Putamen (tissue), 1 donor: ENCODE measurements at places on chromosomes 3 and 15.

DNA sequence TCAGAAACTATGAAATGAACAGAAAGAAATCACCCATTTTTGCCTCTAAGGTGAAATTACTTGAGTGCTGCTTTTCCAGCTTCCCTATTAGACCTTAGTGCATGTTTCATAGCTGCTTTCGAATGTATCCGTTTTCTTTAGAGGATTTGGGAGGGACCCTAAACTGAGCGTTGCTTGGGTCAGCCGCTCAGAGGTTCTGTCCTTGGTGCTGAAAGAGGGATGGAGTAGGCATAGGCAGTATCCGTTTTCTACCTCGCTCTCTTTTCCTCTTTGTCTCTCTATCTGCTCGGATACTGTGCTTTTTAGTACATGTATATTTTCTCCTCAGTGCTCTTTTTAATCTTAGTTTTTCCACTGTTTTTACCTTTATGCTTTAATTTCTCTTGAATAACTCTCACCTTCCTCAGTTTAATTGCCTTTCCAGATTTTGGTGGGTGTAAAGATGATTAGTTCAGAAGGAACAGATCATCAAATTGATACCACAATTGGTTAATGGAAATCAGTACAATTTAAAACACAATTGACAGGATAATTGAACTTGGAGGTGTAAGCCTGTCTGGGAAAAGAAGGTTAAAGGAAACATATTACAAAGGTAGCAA lies at the start of gene DRD3:
DRD3 (minus strand) TSS at position 283 of the 599 bp plus-strand sequence. CDS start 7,060 bp downstream, outside the sequence.
- DNase-seq, result peak; percentile 54

GRCh38 chr3:29639578-29640290 lies 358.9 kb downstream of the RBMS3 start:
- DNase-seq, result no peak

- no peak for DNase-seq
These were observed 44.8 kb downstream of the KBTBD12 start for GRCh38 chr3:127959873-127960272.

DNA sequence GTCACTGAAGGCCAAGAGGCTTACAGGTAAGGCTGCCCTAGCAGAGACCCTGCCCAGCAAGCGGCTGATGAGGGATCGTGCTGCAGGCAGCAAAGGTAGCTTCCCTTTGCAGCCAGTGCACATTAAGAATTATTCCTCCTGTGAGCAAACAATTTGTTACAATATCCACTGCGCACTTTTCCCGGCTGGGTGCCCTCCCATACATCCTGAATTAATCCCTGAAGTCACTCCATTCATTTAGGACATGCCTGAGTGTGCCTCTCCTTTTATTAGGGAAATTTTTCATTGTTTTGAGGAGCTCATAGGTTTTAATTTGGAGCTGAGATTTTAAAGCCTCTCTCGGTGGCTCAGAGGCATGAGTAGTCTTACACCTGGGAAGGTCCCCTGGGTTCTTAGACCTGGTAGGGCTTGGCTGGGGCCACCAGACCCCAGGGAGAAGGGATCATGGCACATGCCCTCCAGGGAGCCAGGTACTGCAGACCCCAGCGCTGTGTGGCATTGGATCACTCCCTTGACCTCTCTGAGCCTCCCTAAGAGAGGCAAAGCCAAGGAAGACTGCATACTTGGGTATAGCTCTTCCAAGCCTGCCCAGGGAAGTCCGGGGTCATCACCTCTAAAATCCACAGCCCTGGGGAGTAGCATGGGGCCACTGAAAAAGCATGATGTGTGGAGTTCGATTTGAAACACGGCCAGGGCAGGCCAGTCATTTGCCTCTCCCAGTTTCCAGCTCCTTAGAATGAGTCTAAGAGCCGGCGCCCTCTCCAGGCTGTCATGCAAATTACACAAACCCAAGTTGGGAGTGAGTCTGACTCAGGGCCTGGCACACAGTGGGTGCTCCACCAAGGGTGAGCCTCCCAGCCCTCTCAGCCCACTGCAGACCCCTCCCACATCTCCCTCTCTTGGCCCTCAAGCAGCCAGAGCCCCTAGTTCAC lies 151.9 kb upstream of the LINGO1 start:
- DNase-seq, result no peak

DNA sequence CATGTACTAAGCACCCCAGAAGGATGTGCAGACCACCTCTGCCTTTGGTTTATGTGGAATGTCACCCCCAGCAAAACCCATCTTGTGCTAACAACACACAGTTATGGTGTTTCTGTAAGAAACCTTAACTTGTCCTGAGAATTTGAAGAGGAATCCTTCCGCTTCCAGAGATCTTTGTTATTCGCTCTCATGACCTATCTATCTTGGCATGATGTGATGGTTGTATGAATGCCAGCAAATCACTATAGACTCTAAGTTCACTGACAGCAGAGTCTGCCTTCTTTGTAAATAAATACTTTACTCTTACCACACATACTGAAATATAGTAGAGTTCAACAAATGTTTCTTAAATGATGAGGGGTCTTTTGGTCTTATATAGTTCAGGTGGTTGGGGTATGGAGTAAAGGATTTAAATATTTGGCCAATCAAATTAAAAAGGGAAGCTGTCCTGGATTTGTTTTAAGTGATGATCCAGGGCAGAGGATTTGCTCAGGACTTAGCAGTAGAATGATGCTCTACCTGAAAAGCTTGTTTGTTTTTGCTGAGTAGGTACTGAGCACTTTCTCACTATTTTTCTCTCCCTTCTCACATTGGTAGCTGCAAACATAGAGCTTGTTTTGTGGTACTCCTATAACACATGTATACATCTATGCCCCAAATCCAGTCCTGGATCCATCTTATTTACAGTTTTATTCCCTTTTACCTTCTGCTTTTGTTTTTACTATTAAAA lies 27.9 kb upstream of the RTP1 start:
- no peak for DNase-seq

DNA sequence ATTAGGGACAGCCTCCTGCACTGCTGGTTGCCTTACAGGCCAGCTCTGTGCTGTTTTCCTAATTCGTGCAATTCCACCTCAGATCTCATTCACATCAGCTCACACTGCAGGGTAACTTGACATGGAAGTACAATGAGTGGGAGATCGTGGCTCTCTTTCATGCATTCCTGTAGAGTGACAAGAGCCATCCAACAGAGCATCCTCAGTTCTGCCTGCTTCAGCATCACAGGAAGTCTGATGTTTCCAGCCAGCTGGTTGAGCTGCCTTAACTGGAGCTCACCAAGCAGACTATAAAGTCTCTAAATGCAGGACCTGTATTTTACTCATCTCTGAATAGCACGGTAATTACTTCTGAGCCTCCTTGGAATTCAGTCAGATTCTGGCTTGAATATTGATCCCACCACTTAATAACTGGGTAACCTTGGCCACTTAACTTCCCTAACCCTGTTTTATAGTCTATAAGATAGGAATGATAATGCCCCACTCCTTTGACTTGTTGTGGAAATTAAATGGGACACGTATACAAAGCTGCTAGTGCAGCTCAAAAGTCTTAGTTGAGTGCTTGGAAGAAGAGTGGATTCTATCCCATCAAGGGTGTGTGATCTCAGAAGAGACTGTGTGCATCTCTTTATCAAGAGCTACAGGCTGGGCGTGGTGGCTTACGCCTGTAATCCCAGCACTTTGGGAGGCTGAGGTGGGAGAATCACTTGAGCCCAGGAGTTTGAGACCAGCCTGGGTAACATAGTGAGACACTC lies 1.4 kb upstream of the DIS3L start:
- no peak for DNase-seq

DNA sequence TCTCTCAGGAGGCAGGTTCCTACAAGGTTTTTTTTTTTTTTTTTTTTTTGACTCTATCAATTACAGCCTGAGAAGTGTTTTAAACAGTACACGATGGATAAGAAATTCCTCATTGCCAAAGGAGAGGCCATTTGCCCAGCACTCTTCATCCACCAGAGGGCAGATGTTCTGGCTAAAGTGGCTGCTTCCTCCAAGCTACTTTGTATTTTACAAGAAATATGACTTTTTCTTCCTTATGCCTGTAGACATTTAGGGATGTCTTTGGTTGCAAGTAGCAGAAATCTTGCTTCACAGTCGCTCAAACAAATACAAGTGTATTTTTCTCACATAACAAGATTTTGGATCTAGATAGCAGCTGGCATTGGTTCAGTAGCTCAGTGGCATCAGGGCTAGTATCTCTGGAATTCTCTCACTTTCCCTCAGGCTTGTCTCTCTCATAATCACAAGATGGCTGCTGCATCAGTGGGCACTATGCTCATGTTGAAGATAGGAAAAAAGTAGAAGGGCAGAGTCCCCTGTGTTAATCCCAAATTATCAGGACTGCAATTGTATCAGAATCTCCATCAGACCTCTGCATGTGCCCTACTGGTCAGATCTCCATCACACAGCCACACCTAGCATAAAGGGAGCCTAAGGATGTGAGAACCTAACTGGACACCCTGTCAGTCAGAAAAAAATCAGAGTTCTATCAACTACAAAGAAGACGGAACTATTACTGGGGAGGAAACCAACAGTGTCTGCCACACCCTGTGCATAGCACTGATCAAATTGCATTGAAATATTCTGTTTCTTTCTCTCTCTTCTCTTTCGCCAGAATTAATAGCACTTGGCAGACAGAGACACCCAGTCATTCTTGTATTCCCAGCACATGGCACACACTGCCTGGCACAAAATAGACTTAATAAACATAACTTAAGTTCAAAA lies 138.9 kb upstream of the COL8A1 start:
- no peak for DNase-seq

- no peak for DNase-seq
These were observed 184.2 kb downstream of the GREM1 start for GRCh38 chr15:32901995-32902394.

DNA sequence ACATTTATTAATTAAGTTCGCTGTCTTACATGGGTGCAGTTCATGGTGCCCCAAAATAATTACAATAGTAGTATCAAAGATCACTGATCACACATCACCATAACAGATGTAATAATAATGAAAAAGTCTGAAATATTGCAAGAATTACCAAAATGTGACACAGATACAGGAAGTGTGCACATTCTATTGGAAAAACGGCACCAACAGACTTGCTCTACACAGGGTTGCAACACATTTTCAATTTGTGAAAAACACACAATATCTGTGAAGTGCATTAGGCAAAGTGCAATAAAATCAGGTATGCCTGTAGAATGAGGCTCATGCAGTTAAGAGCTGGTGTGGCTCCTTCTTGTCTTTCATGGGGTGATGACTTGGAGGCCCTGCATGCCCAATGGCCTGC lies 265.8 kb downstream of the RPLP1 start:
- DNase-seq, result no peak
